Peyer's patch (tissue), 4 donors: ENCODE measurements at places on chromosomes 3 and 15. TPM values are rescaled to one million over a fixed set of nuclear protein-coding genes. Genes with fewer than 3 reads are reported as not detected.

Gene FEZF2
- total RNA-seq = not detected

Gene TMEM158
- 2.0 TPM for total RNA-seq

Gene CNOT10
- 30.8 TPM for total RNA-seq

DNA sequence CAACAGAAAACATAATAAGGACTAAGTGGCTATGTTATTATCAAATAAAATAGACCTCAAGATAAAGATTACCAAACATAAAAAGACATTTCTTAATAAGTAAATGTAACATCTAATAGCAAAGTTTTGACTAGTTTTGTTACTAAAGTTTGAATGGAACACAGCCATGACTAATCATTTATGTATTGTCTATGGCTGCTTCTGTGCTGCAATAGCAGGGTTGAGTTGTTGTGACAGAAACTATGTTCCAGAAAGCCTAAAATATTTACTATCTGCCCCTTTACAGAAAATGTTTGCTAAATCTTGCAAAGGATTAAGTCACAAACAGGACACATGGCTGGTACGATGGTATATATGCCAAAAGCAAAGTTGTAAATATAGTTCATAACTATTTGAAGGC lies 37.9 kb upstream of the MYH15 start:
- DNase-seq = no peak

DNA sequence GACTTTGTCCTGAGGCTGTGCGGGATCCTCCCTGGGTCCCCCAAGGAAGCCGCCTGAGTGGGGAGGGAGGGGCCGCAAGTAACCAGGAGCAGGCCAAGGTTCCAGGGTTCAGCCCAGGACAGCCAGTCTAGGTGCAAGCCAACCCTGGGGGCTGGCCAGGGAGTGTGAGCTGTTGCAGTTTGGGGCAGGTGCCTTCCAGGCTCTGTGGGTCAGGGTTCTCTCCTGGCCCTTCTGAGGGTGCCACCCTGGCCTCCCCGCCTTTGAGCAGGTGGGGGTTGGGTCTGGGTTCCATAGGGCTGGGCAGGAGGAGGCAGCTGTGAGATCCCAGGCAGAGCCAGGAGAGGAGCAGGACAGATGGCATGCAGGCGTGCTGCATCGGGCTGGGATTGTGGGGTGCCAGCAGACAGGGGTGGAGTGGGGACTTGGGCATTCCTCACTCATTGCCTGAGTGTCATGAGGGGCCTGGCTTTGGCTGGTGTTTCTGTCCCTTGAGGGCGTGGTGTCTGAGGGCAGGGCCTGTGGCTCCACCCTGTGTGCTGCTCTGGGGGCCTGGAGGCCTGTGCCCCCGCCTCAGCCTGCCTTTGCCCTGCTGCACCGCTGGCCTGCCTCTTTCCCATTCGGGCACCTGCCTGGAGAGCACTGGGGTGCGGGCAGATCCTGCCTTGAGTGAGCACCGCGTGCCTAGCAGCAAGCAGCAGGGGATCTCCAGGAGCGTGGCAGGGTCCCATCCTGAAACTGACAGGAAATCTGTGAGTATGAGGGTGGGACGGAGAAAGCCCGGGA lies 18.4 kb downstream of the KLF13 start:
- DNase-seq = peak; percentile 94

GRCh38 chr3:4063916-4064574 lies 239.1 kb upstream of the SETMAR start:
- no peak for DNase-seq
